ENCODE measurements at places on chromosomes 6 and 20.

DNA sequence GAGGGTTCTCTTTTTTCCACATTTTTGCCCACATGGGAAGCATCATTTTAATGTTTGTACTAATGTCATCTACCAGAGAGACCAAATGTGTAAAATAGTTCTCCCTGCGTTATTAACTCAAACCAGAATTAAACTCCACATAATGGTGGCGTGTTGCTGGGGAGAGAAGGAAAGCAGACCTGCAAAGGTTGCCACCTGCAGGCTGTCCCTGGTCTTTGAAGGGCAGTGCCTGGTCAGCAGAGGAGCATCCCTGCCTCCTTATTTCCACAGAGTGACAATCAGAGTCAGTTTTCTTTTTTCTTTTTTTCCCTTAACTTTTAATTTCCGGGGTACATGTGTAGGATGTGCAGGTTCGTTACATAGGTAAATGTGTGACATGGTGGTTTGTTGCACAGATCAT, 214.5 kb downstream of the TBX18 start:
- no peak for DNase-seq

GRCh38 chr20:11034025-11034424, 360.2 kb upstream of the JAG1 start:
- no peak for DNase-seq

DNA sequence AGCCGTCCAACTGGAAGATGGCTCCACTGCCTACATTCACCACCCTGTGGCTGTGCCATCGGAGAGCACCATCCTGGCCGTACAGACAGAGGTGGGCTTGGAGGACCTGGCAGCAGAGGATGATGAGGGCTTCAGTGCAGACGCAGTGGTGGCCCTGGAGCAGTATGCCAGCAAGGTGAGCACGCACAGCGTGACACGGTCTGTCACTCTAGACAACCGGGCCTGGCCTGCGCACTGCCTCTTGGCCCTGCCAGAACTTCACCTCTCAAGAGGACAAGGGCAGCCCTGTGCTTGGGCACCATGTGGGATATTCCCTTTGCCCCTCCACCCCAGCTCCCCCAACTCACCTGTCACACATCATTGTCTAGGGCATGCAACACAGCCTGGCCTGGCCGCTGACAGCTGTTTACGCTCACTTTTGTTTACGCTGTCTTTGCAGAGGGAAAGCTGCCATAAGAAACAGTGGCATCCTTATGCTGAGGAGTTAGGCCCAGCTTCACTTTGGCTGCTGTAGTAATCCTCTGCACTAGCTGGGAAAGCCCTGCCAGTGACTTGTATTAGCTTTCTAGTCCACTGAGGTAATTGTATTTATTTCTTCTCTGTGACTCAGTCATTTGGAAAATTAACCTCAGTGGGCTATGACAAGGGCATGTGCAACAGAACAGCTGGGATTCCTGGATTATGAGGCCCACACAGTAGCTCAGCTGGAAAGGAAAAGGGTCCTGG, 9.8 kb upstream of the DEF6 start:
- DNase-seq, result no peak

GRCh38 chr6:105676857-105677256, 274.0 kb upstream of the PREP start:
- no peak for DNase-seq

DNA sequence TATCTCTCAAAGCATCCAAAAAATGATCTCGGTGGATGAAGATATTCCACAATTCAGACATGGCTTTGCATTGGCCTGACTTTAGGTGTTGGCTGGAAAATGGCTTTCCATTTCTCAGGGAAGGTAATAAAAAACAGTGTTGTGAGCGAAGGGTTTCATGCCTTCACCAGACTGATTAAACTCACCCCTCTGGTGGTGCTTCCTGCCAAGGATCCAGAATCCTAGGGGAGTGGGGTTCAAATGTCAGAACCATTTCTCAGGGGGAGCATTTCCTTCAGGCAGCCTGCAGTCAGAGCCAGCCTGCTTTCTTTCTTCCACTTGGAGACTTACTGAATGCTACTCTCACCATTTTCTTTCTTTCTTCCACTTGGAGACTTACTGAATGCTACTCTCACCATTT, 45.7 kb upstream of the SMIM28 start:
- peak; percentile 25 for DNase-seq

DNA sequence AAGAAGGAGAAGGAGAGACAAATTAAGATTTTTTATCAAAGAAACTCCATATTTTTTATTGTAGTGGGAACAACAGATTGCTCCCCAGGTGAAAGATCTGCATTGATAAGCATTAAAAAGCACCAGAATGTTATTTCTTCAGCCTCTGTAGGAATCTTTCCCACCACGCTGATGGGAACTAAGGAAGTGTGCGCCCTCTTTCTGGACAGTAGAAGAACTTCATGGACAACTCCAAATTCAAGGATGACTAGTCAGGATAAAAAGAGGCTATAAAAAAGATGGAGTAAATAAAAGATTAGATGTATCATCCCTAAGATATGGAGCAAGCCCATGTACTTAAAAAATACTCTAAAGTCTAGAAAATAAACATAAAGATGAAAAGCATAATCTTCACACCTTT, 45.8 kb upstream of the PAK5 start:
- DNase-seq, result no peak

GRCh38 chr6:16570221-16570553, 191.1 kb downstream of the ATXN1 start:
- DNase-seq, result no peak

DNA sequence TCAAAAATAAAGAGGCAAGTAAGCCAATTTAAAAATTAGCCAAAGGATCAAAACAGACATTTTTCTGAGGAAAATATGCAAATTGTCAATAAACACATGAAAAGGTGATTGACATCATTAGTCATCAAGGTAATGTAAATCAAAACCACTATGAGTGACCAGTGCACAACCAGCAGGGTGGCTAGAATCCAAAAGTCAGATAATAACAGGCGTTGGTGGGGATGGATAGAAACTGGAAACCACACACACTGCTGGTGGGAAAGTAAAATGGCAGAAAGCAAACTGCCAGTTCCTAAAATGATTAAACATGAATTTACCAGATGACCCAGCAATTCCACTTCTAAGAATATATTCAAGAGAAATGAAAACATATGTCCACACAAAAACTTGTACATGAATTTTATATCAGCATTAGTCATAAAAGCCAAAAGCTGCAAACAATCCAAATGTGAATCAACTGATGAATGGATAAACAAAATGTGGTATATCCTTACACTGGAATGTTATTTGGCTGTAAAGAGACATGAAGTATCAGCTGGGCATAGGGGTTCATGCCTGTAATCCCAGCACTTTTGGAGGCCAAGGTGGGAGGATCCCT, 74.8 kb upstream of the MBOAT1 start:
- DNase-seq, result no peak
